GOT3 (cell line): ENCODE measurements at places on chromosomes 7 and 10.

GRCh38 chr10:131902691-131903090, 1.9 kb downstream of the PPP2R2D start:
- DNase-seq: no peak

DNA sequence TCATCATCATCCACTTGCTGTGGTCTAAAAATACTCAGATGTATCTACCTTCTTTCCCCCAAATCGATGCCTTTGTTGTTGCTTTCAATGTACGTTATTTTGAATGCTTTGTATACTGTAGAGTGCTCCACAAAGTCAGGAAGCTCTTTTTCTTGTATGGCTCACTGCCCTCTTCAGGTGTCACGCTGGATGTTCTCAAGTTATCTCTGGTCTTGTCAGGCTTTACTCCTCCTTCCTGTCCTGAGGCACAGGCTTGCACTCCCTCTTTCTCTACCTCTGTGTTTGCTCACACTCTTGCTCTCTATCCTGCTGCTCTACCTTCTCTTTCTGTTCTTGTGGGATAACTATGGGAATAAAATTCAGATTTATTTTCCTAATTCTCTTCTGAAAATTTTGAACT, 381.3 kb downstream of the NRG3 start:
- no peak for DNase-seq

DNA sequence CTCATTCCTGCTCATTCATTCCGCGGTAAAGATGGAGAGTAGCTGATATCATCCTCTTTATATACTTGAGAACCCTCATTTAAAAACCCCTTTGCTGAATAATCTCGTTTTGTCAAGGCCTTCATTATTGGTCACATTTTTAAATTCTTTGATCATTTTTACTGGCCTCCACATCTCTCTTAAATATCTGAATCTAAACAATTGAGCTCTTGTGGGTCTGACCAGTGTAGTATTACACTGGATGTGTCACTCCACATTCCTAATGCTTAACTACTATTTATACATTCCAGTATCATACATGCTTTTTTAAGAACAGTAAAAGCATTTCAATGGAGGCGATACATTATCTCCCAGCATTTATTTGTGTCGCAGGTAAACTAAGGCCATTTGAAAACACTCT, 12.6 kb upstream of the PRPS1L1 start:
- DNase-seq: no peak

- DNase-seq: no peak
Measured at GRCh38 chr10:11683529-11684320, 58.5 kb upstream of the ECHDC3 start.

GRCh38 chr10:102819054-102819453, 18.2 kb downstream of the CYP17A1 start:
- no peak for DNase-seq

DNA sequence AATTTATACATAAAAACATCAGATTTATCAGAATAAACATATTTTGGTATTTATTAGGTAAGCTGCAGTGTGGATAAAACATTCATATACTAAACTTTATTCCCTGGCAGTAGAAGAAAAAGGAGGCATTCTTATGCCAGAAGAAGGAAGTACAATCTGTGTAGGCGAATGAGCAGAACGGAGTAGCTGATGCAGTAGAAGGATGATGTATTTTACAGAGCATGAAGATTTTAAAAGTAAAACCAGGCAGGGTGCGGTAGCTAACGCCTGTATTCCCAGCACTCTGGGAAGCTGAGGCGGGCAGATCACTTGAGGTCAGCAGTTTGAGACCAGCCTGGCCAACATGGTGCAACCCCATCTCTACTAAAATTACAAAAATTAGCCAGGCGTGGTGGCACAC, 294.9 kb upstream of the MKLN1 start:
- DNase-seq: no peak

DNA sequence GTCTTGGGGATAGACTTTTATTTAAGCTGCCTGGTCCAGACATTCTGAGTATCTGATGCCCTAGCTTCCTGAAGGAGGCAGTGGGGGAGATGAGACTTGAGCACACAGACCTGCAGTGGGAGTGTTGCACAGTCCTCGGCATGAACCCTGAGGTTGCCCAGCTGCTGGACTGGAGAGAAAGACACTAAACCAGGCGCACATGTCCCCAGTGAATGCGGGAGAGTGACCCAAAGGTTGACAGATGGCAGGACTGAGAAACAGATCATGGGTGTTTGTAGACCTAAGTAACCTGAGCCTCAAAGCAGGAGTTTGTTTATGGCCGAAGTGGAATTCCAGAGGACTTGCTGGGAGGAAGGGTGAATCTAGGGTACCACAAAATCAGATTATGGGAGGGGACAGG, 15.7 kb upstream of the MSRB2 start:
- no peak for DNase-seq

DNA sequence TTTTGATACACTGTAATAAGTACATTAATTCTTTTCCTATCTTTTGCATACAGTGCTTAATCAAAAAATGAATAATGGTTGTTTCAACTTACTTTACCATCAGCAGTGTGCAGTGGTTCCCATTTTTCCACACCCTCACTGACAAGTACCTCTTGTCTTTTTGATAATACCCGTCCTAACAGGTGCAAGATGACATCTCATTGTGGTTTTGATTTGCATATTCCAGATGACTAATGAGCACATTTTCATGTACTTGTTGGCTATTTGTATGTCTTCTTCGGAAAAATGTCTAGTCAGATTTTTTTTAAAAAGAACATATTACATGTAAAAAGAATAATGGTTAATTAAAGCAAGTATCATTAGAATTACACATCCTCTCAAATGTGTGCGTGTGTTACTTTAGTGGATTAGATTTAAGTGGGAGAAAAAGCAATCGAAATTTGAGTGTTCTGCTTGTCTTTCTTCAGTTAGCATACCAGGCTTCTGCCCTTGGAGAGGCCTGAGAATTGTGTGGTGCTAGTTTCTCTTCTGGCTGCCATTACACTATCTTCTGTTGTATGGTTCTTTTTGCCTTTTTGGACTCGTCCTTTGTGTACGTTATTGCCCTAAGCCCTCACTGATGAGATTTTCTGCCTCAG, 291.2 kb downstream of the AUTS2 start:
- DNase-seq: no peak

DNA sequence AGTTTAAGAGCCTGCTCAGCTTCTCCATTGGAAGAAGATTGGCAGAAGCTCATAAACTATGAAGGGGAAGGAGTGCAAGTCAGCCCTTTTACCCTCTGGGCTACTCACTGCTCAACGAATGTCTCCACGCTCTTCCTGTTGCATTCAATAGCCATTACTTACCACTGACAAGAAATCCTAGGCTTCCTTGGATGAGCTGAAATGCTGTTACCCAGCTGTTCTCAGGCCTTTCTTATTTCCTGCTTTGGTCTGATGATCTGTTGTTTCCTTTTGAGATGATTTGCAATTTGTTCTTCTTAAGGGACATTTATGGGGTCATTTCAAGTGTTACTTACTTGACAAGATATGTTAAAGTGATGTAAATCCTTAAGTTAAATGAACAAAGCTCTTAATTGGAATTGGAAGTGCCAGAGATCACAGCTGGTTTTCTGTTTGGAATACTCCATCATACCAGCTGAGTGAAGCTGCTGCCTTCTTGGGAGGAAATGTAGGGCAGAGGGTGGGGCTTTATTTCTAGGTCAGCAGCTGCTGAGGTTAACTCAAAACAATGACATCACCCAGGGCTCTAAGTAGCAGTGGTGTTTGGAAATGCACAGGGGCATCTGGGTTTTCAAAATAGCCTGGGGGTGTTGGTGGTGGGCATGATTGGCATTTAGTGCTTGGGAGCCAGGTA, 170.0 kb downstream of the PRKCQ start:
- DNase-seq: no peak

DNA sequence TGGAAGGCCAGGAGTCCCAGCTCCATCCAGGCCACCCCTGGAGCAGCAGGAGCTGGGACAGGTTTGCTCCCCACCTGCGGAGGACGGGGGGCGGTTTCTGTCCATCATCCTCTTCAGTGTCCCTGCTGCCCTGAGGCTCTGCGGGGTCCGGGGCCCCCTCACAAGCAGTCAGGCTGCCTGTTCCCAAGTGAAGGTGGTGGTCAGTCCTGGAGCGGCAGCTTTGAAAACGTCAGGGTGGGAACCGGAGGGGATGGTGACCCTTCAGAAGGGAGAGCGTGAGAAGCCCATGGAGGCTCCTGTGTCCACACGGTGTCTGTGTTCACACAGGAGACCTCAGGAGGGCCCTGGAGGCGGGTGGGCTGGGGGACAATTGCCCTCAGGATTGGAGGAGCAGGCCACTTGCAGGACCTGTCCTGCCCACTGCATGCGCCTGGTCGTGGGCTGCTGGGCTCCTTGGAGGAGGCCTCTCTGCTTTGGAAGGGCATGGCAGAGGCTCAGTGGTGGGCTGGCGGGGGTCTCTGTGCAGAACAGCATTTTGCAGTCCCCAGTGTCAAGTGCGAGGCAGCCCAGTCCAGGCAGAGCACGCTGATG, 49.3 kb upstream of the INPP5A start:
- no peak for DNase-seq

- no peak for DNase-seq
Measured at GRCh38 chr7:104275900-104276299, 52.5 kb upstream of the LHFPL3 start.

- no peak for DNase-seq
Measured at GRCh38 chr10:62614389-62615157, 189.9 kb upstream of the ADO start.

- no peak for DNase-seq
Measured at GRCh38 chr10:49748006-49748405, 14.1 kb downstream of the OGDHL start.

DNA sequence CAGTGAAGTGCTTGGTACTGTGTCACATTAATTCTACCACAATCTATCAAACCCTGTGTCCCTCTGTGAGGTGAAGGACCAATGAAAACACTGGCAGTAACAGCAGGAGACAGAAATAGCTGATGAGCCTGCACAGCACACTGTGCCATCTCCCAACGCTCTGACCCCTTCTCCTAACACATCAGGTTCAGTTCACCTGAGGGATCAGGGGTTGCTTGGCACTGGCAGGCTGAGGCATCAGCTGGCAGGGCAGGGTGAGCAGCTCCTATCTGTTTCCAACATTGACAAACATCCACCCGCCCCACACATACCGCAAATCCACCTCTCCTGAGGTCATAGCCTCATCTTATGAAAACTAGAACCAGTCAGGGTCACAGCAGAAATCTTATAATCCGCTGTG, 120.9 kb downstream of the ICA1 start:
- DNase-seq: no peak
